Left lung (tissue), 14 donors: ENCODE measurements at places on chromosomes 5 and 9.

- DNase-seq: no peak
- H3K4me3 ChIP-seq: no peak overlapping the region
- no peaks in the 10 kb centered on the region for H3K4me1 ChIP-seq
- no peak overlapping the region for H3K27ac ChIP-seq
- no peaks in the 10 kb centered on the region for H3K36me3 ChIP-seq
- H3K27me3 ChIP-seq: no peaks in the 10 kb centered on the region
Observed at GRCh38 chr5:90440644-90441043, 31.1 kb upstream of the CETN3 start.

GRCh38 chr5:120942596-120943350, 478.7 kb downstream of the PRR16 start:
- H3K27me3 ChIP-seq: no peaks in the 10 kb centered on the region
- DNase-seq: no peak
- H3K4me1 ChIP-seq: no peaks in the 10 kb centered on the region
- H3K36me3 ChIP-seq: no peaks in the 10 kb centered on the region
- H3K4me3 ChIP-seq: no peak overlapping the region

GRCh38 chr9:128781187-128782070, 5.6 kb upstream of the TBC1D13 start:
- H3K27me3 ChIP-seq: no peaks in the 10 kb centered on the region
- no peak for DNase-seq
- no peaks in the 10 kb centered on the region for H3K36me3 ChIP-seq
- H3K4me3 ChIP-seq: no peak overlapping the region

DNA sequence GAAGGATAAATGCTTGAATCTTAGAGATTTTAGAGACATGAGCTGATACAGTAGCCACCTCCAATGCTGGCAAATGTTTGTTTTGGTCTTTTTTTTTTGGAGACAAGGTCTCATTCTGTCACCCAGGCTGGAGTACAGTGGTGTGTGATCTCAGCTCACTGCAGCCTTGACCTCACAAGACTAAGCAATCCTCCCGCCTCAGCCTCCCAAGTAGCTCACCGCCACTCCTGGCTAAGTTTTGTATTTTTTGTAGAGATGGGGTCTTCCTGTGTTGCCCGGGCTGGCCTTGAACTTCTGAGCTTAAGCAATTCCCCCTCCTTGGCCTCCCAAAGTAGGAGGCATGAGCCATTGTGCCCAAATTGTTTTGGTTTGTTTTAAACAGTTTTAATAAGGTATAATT, 6.8 kb upstream of the DOLPP1 start:
- no peaks in the 10 kb centered on the region for H3K36me3 ChIP-seq
- peaks cover 10% of the 10 kb centered on the region for H3K4me1 ChIP-seq
- no peaks in the 10 kb centered on the region for H3K27me3 ChIP-seq
- no peak overlapping the region for H3K4me3 ChIP-seq
- DNase-seq: no peak
